ENCODE measurements at places on chromosomes 4 and X. TPM values are rescaled to one million over a fixed set of nuclear protein-coding genes. Genes with fewer than 3 reads are reported as not detected.

MAGEB17 gene
- not detected for total RNA-seq

ARX gene
- 0.56 TPM for total RNA-seq

- DNase-seq: no peak
Measured at GRCh38 chr4:8437281-8437680, 3.2 kb downstream of the ACOX3 start.

- DNase-seq: no peak
Measured at GRCh38 chrX:125306335-125306866, 13.3 kb upstream of the TEX13C start.

GRCh38 chr4:128241425-128241913, 46.1 kb downstream of the PGRMC2 start:
- DNase-seq: peak; percentile 93

DNA sequence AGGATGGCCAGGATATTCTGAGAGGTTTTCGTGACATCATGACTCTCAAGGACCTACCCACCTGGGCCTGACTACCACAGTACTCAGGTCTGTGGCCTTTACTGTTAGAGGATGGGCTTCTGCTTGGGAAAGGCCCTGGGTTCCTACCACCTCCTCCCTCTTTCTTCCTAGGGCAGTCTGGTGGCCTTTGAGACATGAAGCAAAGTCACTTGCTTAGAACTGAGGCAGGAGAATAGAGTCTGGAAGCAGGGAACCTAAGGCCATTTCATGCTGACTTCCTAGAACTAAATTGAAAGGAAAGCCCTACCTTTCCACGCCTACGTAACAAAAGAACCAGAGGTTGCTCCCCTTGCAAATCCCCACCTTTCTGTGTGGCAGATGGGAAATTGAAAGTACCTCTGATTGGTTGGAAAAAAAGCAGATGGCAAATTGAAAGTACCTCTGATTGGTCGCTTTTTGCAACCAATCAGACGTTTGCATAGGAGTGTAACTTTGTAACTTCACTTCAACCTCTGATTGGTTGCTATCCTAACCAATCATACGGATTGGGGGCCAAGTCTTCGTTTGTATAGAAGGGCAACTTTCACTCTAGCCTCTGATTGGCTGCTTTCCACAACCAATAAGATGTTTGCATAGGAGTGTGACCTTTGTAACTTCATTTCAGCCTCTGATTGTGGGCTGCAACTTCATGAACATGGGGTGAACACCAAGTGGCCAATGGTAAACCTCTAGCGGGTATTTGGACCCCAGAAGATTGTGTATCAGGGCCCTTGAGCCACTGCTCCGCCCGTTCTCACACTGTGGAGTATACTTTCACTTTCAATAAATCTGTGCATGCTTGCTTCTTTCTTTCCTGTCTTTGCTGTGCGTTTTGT, 9.9 kb upstream of the AKAP14 start:
- DNase-seq: peak; percentile 44

GRCh38 chr4:76527666-76528065, 92.6 kb downstream of the SHROOM3 start:
- no peak for DNase-seq

DNA sequence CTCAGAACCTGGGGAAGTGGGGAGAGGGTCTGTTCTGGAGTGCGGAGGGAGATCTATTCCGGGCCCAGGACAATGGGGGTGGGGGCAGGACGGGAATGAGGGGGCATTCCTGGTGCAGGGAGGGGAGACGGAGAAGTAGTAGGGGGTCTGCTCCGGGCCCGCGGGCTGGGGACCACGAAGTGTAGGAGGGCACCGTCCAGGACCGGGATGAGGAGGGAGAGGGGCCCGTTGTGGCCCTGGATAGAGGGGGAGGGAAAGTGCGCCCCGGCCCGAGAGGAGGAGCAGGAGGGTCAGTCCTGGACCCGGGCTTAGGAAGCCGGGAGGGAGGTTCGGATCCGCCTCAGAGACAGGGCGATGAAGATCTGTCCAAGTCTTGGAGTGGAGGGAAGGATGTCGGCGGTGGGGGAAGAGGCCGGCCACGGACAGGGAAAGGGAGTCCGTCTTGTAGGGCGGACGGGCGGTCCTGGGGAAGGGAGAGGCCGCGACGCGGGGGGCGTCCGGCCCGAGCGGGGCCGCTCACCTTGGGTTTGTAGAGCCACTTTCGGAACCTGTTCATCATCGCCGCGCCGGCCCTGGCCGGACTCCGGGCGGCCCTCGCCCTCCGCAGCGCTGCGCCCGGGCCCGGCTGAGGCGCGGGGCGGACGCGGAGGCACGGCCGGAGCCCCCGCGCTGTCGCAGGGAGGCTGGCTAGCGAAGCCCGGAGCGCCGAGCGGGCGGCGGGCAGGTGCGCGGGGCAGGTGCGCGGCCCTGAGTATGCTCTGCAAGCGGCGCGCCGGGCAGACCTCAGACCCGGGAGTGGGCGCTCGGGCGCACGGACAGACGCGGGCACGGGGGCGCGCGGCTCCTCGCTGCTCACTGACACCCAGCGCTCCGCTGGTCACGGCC, at the start of gene ZFYVE28:
Gene ZFYVE28 (minus strand): TSS at position 881 of the 885 bp plus-strand sequence. CDS start 322 bp downstream, at position 559.
- no peak for DNase-seq

DNA sequence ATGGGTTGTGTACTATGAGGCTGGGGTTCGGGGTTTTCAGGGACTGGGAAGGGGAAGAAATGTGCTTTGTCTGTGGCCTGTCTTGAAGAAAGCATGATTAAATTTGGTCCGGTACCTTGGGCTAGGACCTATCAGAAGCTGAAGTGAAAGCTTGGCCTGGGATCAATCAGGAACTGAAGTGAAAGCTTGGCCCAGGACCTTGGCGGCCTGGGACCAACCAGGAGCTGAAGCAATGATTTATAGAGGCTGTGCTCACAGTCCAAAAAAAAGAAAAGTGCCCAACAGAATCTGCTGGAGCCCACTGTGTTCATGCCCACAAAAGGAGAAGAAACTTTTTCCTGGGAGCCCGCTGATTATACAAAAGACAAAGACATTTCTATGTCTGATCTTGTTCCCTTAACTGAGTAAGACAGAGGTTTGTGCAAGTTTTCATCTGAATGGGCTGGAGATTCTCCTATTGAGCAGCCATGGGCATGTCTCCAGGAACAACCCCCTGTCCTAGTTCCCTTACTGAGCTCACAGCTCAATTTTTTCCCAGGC, 1427.9 kb downstream of the FAM133A start:
- no peak for DNase-seq

DNA sequence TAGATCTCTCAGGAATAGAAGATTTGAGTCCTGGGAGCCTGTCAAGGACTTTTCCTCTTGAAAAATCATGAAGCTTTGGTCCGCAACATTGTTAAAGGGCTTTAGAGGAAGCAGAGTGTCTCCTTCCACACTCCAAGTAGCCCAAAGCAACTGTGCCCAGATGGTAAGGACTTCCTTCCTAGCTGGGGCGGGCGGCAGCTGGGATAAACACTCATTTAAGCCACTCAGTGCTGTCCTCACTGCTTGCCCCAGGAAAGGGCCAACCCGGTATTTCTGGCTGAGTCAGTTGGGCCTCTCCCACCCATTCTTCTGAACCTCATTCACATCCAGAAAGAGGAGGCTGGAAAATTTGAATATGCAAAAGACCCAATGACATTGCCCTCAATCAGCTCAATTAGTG, 144.3 kb downstream of the CHIC2 start:
- no peak for DNase-seq

GRCh38 chrX:104695593-104695992, 129.6 kb downstream of the IL1RAPL2 start:
- DNase-seq: no peak

GRCh38 chrX:109773374-109773773, 40.3 kb upstream of the ACSL4 start:
- DNase-seq: no peak
